ENCODE measurements at places on chromosomes 11 and 22. TPM values are rescaled to one million over a fixed set of nuclear protein-coding genes. Genes with fewer than 3 reads are reported as not detected.

Gene CADM1
- 35.4 TPM for total RNA-seq

Gene TRABD
- total RNA-seq, result 17.2 TPM

Gene RFPL2
- not detected for total RNA-seq

Gene OR52I2
- total RNA-seq, result not detected

Gene TANGO2
- 20.6 TPM for total RNA-seq

Gene FBLN1
- 1.0 TPM for total RNA-seq

Gene SPON1
- 0.14 TPM for total RNA-seq

Gene OR52A1
- not detected for total RNA-seq

Gene TRIM48
- total RNA-seq, result not detected

Gene OR52H1
- not detected for total RNA-seq

Gene SLN
- total RNA-seq, result 1.9 TPM

Gene TRIM51
- total RNA-seq, result not detected

Gene CDKN1C
- total RNA-seq, result 5.1 TPM

Gene LRRC74B
- not detected for total RNA-seq

Gene NAALADL1
- not detected for total RNA-seq

Gene SLC43A1
- 3.5 TPM for total RNA-seq

Gene OR8A1
- total RNA-seq, result not detected

Gene HMOX1
- total RNA-seq, result 59.1 TPM

Gene CD248
- total RNA-seq, result not detected

Gene OR5A1
- total RNA-seq, result not detected

Gene SOX10
- total RNA-seq, result not detected

Gene HTR3B
- total RNA-seq, result not detected

Gene HIC2
- total RNA-seq, result 0.62 TPM

Gene LRRN4CL
- 0.14 TPM for total RNA-seq

Gene COX8A
- total RNA-seq, result 794 TPM

Gene HEPACAM
- not detected for total RNA-seq

Gene GUCY1A2
- total RNA-seq, result 1.3 TPM

Gene B3GAT1
- total RNA-seq, result 2.2 TPM

Gene PACS1
- total RNA-seq, result 8.9 TPM

Gene SLC22A12
- not detected for total RNA-seq

Gene HTATIP2
- 36.7 TPM for total RNA-seq

Gene OR52E8
- not detected for total RNA-seq

Gene ILK
- total RNA-seq, result 144 TPM

Gene FOSL1
- total RNA-seq, result 12.9 TPM

Gene PHF21A
- total RNA-seq, result 8.0 TPM

Gene FAM180B
- not detected for total RNA-seq

Gene APOA4
- total RNA-seq, result not detected

Gene RFPL3
- total RNA-seq, result not detected

Gene EIF4ENIF1
- 3.4 TPM for total RNA-seq

Gene MS4A7
- total RNA-seq, result not detected

Gene PLAAT2
- not detected for total RNA-seq

Gene USH1C
- total RNA-seq, result not detected

Gene OR8D1
- total RNA-seq, result not detected
